Epithelial cell of prostate (primary cell): ENCODE measurements at places on chromosomes 12 and 14.

DNA sequence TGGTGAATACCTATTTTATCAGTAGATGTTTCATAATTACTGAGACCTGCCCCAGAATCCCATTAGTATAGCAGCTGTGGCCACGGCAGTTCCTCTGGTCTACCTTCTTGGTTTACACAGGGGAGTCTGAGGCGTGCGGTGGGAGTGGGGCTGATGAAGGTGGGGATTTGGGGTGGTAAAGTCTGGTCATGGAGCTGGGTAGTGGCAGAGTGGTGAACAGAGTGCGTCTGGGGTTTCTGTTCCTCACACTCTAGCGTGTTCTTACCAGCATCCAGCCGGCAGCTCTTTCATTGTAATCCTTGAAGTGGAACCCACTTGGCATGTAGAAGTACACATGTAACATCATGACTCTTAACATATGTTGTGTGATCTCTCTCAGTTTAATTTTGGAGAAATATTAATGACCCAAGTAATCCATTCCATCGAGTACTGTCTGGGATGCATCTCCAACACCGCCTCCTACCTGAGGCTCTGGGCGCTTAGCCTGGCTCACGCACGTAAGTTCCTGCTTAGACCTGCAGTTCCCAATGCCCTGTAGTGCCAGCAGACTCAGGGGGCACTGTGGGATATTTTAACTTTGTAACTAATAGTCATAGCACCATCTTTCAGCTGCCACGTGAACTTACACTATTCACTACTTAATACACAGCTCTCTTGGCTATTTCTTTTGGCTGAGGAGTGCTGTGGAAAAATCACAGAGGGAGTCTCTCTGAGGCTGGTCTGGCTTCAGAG lies 7.9 kb upstream of the DNAH10 start:
- no peak for DNase-seq

DNA sequence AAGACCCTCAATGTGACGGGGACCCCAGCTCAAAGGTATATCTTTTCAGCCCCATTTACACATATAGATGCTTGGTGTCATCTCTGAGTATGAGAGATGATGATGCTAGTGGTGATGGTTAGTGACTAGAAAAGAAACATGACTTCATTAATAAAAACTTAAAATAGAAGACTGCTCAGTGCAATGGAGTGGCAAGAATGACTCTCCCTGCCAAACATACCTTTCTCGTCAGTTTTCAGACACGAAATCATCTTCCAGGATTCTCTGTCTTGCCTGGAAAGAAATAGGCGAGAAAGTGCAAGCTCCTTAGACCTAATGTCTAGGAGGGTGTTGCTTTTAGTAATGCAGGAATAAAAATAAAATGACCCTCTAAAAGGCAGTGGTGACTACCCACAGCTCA lies 71.7 kb downstream of the TPH2 start:
- DNase-seq, result no peak

DNA sequence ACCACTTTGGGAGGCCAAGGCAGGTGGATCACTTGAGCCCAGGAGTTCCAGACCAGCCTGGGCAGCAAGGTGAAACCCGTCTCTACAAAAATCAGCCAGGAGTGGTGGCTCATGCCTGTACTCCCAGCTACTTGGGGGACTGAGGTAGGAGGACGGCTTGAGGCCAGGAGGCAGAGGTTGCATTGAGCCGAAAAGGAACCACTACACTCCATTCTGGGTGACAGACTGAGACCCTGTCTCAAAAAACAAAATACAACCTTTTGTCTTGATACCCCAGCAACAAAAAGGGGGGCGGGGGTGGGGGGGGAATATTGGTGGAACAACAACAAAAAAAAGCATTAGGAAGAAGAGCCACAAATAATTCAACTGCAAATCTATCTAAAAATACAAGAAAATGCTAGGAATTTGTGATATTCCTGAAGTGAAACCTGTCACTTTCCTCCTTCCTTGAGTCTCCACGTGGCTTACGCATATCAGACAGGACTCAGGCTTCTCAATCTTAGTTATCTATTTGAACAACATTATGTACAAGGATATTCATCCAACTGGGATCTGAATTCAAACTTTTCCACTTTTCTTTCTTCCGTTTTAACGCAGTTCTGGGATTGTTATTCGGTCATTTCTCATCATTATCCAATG lies 1.3 kb downstream of the R3HDM2 start:
- DNase-seq, result no peak

GRCh38 chr12:79141776-79142175 lies 277.2 kb downstream of the SYT1 start:
- no peak for DNase-seq

- DNase-seq, result peak; percentile 81
Observed at GRCh38 chr12:74890237-74890599, 319.4 kb downstream of the KCNC2 start.

DNA sequence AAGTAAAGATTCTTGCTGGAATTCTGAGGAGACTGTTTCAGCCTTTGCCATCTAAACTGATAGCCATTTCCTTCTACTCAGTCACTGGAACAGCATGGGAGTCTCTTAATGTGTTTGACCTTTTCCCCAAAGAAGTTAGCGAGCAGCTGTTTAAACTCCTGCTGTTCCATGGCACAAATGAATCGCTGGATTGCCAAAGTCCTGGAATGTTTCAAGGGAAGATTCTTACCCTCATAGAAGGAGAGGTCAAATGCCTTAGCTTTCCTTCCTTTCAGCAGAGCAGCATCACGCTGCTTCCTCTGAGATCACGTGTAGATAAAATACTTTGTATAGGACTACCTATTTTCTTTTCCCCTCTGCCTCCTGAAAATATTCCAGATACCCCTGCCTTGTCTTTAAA lies 10.5 kb upstream of the NR2C1 start:
- no peak for DNase-seq

GRCh38 chr12:6253278-6253677 lies 53.1 kb downstream of the CD9 start:
- DNase-seq, result no peak

DNA sequence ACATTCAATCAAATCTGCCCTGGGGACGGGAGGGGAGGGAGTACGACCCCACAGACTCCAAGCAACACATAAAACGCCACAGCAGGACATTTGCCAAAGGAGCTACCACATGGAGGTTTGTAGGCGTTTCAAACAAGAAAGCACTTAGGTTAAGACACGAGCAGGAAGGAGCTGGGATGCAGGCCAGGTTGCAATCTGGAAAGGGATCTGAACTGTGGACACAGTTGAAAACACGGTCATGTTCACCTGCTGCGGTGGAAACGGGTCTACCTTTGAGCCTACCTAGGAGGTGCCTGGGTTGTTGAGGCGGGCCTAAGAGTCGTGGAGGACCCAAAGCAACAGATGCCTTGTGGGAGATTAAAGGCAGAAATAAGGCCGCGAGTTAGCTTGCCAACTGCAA lies 18.4 kb downstream of the PRKAB1 start:
- DNase-seq, result no peak

- DNase-seq, result no peak
Observed at GRCh38 chr12:56687223-56688128, 608 bp downstream of the PTGES3 start.

DNA sequence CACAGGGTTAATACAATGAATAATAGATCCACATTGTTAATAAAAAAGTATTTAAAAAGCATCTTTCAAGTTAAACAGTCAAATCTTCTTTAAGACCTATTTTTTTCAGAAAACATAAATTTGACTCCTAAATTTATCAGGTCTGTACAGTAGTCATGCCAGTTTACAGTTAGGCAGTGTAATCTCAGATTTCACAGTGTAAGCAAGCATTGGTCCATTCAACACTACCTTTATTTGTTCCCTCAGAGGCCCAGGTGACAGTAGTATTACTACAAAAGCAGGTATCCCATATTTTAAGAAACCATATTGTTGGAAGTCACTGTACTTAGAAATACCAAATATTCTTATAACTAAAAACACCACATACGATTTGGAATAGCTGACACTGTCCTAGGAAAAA lies 6.1 kb downstream of the ATP2B1 start:
- DNase-seq, result no peak

DNA sequence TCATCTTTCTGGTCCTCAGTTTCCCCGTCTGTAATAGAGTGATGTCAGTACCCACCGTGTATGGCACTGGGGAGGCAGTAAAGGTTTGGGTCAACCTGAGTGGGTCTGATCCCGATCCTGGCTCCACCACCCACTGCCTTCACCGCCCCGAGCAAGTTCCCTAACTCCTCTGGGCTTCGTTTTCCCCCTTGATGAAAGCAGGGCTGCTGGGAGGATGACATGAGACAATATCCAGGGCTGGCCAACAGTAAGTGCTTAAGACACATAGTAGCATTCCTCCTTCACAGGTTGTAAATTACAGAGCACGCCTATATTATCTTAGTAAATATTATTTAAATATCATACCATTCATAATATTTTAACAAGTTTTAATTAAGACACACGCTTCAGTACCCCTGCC lies 595 bp downstream of the PLEK2 start:
- no peak for DNase-seq

GRCh38 chr12:104354868-104355570 lies 51.5 kb downstream of the EID3 start:
- DNase-seq, result no peak

- no peak for DNase-seq
Observed at GRCh38 chr14:100389497-100390104, 66.5 kb downstream of the SLC25A47 start.

DNA sequence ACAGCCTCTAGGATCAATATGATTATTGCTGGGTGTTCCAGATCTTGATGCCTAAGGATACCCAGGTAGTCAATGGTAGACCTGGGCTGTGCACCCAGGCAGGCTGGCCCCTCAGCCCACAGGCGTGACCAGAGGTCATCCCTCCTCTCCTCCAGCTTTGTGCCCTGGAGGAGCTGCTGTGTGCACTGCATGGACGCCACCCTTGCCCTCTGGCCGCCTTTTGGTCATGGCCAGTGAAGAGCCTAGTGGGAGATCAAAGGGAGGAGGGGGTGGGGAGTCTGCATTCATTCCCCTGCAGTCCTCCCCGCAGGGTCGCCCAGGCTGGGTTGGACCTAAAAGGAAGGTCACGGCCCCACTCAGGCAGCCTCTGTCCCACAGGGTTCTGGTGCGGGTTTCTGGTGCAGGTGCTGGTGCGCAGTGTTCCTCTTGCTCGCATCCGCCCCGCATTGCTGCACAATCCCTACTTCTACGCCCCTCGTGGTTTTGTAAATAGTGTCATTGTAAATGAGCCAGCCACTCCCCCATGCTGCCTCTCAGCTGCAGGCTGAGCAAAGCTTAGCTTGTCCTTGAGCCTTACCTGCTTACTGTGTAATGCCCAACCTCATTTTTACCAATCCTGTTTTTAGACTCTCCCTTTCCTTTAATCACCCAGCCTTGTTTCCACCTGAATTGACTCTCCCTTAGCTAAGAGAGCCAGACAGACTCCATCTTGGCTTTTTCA lies 55.3 kb downstream of the PSMA6 start:
- no peak for DNase-seq

DNA sequence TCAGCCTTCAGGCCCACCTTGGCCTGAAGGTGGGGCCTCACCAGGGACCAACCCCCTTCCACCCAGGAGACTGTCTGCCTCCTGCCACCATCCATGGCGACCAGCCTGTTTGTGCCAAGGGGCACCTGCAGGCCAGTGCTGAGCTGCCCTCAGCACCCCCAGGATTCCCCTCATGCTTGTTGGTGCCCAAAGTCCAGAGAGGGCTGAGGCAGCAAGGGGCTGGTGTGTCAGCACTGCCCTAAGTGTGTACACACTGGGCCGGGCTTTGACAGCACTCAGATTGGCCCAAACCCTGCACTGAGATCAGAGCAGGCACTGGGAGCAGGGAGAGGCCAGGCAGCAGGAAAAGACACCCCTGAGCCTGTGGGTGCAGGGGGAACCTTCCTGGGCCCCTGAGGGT lies 18.6 kb downstream of the SYNJ2BP start:
- no peak for DNase-seq

GRCh38 chr14:74514471-74514941 lies 20.9 kb downstream of the ISCA2 start:
- no peak for DNase-seq

- no peak for DNase-seq
Observed at GRCh38 chr12:123713823-123714585, 1.9 kb downstream of the ATP6V0A2 start.

DNA sequence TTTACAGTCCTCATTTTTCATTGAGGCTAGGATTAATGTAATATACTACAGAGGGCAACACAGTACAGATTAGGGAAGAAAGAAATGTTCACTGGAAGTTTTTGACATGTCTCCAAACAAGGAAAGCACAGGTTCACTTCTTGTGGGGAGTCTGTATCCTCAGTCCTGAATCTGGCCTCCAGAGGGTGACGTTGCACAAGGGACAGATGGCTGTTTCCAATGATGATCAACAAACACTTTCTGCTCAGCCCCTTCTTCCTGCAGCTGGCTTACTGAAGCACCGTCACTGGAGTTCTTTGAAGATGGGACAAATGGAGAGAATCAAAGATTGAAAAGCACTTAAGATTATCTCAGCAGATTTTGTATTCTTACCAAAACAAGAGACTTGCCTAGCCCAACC lies 123.3 kb upstream of the OR4E1 start:
- DNase-seq, result no peak

- no peak for DNase-seq
Observed at GRCh38 chr14:91754185-91754584, 22.3 kb upstream of the CATSPERB start.

GRCh38 chr12:95548056-95548538 lies 3.2 kb downstream of the USP44 start:
- no peak for DNase-seq

DNA sequence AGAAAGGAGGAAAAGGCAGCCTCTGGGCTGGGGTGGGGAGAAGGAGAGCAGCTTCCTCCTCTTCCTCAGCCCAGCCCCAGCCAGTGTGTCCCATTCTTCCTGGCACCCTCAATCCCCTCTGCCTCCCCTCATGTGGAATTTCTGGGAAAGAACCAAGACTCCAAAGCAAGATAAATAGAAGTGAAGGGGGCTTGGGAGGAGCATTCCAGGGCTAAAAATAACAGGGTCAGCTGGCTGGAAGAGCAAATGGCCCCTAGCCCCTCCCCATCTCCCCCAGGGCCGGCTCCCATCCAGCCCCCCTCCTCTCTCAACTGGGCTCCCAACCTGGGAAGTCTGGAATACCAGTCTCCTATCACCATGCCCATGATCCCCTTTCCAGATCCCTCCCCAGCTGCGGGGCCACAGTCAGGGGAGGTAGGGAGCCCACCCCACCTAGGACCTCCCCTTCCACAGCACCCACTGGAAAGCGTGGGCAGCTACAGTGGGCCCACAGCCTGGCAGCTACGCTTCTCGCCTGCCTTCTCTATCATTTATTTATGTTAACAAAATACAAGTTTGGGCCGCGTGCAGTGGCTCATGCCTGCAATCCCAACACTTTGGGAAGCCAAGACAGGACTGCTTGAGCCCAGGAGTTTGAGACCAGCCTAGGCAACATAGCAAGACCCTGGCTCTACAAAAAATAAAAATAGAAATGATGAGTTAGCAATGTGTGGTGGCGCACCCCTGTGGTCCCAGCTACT lies 88.3 kb downstream of the IRF2BPL start:
- no peak for DNase-seq

DNA sequence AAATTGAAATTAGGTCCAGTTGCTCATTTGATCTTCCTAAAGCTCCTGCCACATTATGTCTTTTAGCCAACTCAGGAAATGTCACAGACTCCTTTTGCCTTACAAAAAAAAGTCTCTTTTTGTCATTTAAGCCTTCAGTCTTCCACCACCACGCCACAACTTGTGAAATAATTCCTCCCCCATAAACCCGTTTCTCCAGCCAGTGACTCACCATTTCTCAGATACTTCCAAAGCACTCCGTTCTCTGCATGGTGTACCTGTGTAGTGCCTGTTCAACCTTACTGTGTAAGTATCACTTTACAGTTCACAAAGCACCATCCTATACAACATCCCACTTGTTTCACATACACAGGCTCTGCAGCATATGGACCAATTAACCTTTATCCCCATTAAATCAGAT lies 139.5 kb upstream of the AEBP2 start:
- peak; percentile 60 for DNase-seq

GRCh38 chr12:124752437-124753227 lies 111.0 kb downstream of the SCARB1 start:
- no peak for DNase-seq
